ENCODE measurements at places on chromosomes 16 and 17.

DNA sequence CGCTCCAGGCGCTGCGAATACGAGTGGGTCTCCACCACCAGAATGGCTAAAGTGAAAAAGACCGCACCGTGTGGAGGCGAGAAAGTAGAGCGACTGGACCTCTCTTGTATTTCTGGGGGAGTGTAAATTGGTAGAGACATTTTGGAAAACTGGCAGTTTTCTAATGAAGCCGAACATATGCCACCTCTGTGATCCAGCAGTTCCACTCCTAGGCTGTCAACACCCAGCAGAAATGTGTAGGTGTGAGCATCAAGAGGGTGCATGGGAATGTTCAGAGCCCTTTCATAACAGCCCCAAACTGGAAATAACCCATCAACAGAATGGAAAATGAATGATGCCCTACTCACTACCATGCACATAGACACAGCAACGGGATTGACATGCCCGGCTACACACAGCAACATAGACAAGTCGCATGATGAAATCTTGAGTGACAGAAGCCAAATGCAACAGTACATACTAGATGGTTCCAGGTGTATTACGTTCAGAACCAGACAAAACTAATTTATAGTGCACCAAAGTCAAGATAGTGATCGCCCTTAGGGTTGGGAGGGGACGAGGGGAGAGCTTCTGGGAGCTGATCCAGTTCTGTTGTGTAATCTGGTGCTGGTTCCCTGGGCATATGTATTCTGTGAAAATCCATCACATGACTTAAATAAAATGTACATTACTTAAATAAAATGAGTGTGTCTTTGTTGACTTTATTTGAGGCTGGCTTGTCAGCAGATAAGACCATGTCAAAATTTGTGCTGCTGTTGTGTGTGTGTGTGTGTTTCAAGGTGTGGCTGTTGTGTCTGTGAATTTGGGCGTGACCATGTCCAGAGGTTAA, 877 bp upstream of the BCL7C start:
- DNase-seq: no peak

DNA sequence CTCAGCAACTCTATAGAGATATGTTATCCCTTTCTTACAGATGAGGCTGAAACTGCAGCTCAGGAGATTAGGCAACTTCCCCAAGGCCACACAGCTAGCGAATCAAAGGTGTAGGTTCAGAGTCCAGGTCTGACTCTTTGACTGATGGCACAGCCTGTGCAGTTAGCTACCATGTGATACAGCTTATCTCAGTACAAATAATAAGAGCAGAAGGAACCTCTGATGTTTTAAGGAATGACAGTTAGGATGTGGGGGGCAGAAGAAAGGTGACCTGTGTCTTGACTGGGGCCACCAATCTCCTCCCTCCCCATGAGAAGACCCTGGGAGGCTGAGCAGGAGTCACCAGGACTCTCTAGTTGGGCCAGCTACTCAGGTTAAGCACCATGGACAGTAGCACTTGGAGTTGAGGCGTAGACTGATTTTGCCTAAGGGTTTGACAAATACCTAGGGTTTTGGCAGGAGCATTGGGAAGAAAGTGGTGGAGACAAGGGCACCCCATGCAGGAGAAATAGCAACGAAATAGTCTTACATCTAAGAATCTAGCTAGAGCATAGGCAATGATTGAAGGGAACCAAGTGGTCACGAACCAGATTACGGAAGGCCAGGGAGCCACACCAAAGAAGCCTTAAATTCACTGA, 22.8 kb upstream of the ACSM2B start:
- no peak for DNase-seq

- no peak for DNase-seq
Measured at GRCh38 chr17:34291721-34292348, 6.3 kb downstream of the CCL11 start.

DNA sequence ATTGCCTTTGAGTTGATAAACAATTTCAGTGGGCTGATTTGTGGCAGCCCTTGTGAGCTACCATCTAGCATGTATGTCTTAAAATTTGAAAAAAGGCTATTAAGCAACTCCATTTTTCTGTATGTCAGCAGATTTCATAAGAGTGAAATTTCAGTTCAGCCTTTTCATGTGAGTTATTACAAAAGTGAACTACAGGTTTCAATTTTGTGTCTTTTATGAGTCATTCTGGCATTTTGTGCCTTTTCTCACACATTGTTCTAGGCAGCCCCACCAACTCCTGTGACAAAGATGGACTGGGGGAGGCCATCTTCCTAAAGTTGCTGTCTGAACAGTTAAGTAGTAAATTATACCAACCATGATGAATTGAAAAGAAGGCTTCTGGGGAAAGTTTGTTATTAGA, 52.1 kb downstream of the USP10 start:
- DNase-seq: no peak

GRCh38 chr16:30660424-30661261, 2.4 kb downstream of the FBRS start:
- no peak for DNase-seq

Data from NCI-H1694 (cell line).